ENCODE measurements at places on chromosomes 2 and 18.

- no peak for DNase-seq
Observed at GRCh38 chr2:201971531-201972228, 62.0 kb upstream of the FZD7 start.

DNA sequence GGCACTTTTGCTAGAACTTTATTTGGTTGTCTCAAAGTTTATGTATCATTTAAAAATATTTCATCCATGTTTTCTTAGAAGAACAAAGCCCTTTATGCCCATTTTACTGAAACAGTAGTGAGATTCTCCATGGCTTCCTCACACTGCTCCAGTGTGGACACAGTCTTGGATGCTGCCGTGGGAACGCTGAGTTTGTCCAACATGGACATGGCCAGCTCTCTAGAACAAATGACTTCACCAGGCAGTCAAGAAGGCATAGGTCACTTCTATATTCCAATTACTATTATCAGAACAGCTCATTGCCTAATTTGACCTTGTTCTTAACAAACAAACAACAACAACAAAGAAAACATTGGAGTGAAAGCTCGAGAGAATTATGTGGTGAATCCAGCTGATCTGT is 414.1 kb upstream of the ID2 start:
- DNase-seq, result no peak

DNA sequence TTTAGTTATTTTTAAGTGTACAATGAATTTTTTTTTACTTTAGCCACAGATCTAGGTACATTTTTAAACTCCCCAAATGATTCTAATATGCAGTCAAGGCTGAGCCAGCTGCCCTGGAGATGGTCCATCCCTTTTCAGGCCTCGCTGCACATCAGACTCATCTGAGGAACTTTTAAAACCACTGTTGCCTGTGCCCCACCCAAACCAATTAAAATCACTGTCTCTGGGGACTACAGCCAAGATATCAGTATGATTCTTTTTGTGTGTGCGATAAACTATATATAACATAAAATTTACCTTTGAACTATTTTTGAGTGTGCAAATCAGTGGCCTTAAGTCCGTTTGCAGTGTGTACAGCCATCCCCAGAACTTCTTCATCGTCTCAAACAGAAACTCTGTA is 9.1 kb upstream of the MALT1 start:
- no peak for DNase-seq

DNA sequence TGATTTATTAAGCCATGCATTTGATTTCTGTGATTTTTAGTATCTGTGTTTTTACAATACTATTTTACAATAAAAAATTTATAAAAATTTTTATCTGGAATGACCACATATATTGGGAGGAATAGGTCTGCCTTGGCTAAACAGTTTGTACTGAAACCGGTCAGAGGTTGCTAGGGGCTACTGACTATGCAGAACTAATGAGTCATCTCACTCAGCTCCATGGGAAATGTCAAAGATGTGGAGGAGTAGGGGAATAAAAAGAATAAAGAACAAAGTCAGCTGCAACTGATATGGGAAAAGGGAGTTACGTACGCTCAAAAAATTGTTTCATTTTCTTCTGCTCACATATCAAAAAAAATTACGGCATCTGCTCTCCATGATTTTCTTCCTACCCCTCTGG is 8.6 kb upstream of the TMEM163 start:
- DNase-seq, result no peak

DNA sequence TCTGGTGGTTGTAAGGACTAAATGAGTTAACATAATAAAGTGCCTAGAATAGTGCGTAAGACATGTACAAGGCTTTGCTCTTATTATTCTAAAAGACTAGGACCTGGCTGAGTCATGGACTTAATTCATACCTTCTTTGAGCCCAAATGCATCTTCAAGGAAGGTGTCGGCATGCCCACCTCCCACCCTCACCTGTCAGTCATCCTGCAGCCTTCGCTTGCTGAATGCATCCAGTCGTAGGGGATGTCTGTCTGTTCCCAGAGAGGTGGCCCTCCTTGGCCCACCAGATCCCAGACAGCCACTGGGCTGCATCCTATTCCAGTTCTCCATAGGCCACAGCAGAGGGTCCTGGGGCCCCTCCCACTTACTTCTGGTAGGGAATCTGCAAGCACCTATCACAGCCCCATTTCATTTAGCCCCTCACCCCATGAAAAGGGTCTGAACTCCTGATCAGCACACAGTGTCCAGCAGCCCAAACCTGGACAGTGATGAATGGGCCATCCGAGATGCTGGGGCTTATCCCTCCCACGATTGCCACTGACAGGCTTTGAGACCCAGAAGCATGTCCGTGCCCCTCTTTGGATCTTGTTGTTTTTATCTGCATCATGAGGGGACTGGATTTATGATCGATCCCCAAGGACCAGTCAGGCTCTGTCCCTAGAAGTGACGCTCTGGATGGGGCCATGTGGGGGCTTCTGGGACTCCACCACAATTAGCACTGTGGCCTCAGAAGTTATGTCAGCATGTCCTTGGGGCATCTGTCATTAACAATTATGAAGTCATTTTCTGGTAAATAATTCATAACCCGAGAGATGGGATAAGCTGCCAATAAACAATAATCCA is 101.1 kb downstream of the KLHL29 start:
- DNase-seq, result no peak

DNA sequence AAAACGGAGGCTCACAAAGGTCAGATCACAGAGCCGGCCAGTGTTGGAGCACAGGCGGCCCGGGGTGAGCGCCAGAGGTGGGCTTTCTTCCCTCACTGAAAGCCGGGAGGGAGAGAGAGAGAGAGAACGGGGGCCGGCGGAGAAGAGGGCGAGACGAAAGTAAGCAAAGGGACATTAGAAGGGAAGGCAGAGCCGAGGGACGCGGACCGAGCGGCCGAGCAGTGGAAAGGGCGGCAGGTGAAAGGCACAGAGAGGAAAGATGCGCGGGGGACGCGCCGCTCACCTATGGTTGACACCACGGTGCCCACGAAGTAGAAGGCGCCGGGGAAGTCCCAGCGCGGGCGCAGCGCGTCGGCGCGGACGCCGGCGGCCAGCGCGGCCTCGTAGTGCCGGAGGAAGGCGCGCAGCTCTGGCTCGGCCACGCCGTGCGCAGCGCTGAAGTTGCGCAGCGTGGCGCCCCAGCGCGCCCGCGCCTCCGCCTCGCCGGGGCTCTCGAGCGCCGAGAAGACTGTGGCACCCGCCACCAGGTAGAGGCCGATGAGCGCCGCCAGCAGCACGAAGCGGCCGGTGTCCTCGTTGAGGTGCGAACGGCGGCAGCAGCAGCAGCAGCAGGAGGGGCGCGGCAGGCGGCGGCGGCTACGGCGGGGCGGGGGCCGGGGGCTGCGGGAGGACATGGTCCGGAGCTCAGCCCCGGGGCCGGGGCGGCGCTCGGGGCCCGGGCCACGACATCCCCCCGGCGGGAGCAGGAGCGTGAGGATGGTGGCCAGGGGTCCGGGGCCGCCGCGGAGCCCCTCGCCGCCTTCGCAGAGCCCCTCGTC is 166.9 kb downstream of the MSH2 start:
- DNase-seq, result no peak

DNA sequence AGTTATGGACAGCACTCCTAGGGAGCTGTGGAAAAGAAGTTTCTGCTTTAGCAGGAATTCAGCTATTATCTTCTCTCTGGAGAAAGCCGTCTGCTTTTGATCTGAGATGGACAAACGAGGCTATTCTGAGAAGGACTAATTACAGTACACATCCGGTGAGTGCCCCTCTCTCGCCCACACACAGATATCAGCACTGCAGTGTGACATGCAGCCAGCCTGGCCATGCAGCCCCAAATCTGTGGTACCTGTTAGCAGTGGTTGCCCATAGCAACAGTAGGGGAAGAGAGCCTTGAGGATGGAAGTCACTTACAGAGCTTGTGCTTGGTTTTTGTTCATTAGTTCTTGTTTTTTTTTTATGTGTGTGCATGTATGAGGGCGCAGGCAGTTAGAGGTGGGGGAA is 73.9 kb upstream of the TRIB2 start:
- DNase-seq, result no peak

- no peak for DNase-seq
Observed at GRCh38 chr2:215465256-215465655, 29.4 kb upstream of the FN1 start.

GRCh38 chr18:11040823-11041656 is 108.3 kb downstream of the PIEZO2 start:
- no peak for DNase-seq

GRCh38 chr18:62379051-62379450 is 53.9 kb downstream of the TNFRSF11A start:
- DNase-seq, result no peak

DNA sequence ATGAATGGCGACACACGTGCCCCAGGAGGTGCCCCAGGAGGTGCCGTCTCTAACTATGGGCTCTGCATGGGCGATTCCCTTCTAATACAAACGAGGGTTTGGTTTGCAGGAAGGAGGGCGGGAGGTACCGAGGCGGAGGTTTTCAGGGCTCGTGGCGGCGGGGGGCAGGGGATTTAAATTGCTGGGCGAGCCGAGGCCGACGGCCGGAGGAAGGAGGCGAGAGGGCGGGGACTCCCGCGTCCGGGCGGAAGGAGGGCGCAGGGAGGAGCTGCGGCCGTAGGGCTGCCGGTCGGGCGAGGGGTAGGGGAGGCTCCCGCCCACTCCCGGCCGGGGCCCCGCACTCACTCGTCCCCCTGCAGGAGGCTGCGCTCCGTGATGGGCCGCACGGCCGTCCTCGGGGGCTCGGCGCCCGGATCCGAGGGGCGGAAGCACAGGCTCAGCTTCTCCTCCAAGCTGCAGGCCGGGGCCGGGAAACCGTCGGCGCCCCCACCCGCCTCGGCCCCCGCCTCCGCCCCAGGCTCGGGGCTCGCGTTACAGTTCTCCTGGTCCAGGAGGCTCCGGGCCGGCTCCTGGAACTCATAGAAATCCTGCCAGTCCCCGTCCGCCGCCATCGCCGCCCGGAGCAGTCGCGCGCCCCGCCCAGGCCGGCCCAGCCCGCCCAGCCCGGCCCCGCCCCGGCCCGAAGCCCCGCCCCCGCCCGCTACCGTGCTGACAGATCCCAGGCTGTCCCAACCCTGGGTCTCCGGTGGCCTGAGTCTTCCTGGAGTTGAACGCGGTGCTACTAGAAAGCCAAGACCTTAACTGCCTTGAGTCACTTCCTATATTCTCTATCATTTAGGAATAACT is at the start of gene FEZ2:
TSS of gene FEZ2 (minus strand) at position 637 of the 846 bp plus-strand sequence. CDS start at position 611, 26 bp downstream.
- DNase-seq, result peak; percentile 43

DNA sequence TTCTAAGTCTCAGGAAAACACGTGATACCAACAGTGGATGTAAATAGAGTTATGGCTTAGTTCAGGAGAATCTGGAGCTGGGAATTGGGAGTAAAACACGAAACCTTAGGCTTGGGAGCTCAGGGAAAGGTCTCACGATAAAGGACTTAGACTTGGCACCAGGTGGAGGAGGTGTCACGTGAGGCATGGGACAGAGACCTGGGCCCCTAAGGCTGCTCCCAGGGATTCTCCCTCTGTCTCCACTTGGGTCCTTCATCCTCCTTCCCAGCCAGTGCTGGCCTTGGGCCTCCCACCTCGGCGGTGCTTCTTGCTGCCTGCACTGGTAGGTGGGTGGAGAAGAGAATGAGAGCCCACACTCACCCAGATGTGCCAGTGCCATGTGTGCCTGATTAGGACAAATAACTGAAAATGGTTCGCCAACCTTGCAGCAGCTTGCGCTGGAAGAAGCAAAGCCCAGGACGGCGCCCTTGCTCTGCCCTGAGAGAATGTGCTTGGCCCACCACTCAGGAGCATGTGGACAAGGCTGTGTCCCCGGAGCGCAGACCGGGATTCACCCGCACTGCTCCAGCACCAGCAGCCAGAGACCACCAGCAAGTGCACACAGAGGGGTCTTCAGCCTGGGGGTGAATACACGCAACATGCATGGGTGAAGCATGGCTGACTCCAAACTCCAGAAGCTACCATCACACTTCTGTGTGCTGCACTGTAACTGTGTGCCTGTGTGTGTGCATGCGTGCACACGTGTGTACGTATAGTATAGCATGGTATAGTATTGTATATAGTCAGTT is 48.1 kb downstream of the PSMG2 start:
- DNase-seq, result no peak

- no peak for DNase-seq
Observed at GRCh38 chr2:23350041-23350791, 34.8 kb upstream of the KLHL29 start.

GRCh38 chr18:75654851-75655751 is 227.6 kb upstream of the SMIM21 start:
- DNase-seq, result no peak

DNA sequence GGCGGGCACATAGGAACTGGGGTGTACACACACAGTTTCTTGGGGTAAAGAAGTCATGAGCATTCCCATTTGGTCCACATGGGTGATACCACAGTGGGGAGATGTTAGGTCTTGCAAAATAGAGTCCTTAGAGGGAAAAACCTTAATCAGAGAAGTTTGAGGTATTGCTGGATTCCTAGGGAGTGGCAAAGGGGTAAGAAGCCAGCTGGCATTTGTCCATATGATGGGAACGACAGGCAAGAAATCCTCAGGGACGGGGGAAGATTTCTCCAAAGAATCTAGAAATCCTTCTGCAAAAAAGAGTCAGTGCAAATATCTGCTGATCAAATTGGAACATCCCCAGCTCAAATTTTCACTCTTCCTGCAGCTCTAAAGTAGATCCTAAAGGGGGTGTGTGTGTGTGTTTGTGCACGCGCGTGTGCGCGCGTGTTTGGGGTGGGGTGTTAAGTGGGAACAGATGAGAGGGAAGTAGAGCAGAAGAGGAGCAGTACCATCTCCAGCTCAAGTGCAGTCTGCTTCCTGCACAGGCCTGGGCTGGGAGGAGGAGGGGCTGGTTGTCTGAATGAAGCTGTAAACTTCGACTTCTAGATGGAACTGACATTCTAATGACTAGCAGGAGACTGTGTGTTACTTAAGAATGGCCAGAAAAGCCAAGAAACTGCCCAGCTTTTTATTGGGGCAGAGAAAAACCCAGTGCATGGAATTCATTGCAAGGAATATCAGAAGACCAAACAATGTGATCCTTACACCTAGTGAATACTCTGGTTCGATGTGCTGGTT is 168.0 kb downstream of the SPP2 start:
- no peak for DNase-seq

DNA sequence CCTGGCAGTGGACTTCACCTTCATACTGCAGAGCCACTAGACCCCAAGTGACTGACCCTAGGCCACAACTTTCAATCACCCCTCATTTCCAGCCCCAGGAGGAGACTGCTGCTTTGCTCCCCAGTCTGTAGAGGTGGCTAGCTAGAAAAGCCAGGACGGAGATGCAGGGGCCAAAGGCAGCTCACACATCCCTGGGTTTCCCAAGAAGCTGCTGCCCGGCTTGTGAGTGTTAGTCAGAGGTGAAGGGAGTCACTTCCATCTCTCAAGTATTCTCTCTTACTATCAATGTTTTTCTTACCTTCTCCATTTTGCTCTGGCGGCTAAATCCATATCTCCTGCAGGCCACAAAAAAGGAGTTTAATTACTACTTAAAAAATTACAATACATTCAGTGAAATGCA is 36.2 kb downstream of the CCDC93 start:
- DNase-seq, result no peak
